AG04450 (cell line): ENCODE measurements at places on chromosomes 7 and 10.
A peak's percentile ranks its signal among the peaks of the same experiment; 100 is the strongest.

DNA sequence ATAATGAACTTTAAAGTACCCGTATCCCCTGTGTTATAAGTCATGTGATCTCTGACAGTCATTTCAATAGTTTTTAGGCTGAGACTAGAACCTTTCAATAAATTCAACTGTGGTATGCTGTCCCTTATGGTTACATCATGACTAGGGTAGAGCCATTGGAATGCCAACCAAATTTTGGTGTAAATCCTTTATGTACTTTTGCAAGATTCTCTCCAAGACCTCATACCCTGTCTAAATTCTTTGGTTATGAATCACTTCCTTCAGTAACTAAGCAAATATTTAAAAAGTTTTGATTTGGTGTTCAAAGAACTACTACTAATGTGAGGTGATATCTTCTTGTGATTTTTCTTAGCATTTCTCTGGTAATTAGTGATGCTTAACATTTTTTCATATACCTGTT lies 20.8 kb upstream of the OR6B1 start:
- DNase-seq = no peak

DNA sequence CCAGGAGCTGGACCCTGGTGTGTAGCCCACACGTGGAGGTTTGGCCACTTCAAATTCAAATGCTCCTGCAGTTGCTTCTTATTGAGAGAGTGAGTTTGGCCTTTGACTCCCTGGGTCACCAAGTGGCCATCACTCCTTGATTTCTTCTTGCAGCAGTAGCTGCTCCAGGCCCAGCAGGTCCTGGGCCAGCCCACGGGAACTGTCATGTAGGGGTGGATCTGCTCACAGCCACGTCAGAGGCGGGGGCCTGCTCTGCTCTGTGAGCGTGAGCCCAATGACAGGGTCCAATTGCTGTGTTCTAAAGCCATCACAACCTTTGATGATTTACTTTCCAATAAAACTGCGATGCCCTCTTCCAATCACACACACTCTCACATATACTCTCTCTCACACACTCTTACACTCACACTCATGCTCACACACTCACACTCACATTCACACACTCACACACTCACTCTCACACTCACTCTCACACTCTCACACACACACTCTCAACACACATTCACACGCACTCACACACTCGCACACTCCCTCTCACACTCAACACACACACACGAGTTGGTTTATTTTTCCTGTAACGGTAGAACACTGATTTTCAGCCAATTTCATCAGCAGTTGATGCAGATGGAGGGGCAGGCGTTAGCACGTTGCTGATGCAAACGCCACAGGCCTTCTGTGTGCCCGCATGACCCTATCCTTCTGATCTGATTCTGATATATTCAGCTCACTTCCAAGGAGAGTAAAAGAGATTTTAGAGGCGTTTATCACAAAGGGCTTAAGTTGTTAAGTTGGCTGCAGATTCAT lies 210.7 kb upstream of the PPP2R2D start:
- no peak for DNase-seq

DNA sequence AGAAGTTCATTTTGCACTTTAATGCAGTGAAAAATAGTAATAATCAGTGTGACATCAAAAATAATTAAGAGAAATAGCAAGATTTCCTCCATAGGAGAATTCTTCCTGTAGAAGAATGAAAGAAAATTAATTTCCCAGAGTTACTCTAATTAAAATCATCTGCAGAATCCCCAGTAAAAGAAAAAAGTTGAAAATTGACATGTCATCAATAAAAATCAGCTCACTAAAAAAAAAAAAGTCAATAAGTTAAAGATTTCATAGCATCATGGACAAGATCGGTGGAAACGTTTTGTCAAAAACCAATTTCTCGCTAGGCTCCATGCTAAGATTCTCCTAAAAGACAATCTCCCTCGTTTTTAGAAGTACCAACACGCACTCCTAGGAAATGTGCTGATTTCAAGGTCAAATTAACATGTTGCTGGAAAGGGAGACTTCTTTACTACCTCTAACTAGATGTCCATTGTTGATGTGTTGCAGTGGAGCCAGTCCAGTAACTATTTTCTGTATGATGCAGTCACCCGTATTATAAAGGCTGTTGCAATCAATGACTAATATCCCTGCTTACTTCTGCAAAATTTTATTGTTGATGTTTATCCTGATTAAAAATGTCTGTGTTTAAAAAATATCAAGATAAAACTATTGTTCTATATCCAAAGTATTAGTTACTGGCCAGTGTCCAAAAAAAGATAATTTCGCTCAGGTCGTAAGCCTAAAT lies 591.9 kb upstream of the MGMT start:
- DNase-seq = no peak

- no peak for DNase-seq
Observed at GRCh38 chr7:28179120-28180030, 1.2 kb downstream of the JAZF1 start.

GRCh38 chr7:18046601-18047000 lies 19.0 kb upstream of the PRPS1L1 start:
- no peak for DNase-seq

- DNase-seq = no peak
Observed at GRCh38 chr10:131872827-131873375, 27.9 kb upstream of the PPP2R2D start.

DNA sequence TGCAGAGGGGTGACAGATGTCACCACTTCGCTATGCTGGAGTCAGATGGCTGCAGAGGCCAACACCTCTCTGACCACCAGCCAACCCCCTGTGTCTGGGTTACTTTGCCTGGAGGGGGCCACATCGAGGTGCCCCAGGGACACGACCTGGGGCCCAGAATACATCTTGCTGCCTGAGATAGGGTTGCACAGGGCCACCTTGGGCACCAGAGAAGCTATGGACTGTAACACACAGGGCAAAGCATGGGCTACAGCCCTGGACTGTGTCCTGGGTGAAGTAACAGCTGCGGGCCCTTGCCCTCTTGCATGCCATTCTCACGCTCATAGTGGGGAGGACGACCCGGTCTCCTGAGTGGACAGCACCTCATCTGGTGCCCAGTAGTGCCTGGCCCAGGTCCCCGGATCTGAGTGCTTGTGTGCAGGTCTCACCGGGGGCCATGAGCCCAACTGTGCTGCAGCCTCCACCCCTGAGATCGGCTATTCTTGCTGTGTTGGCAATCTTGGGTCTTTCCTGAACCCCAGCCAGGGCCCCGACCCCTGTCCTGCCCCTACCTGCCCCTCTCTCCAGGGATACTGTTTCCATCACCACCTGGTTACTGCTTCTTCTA lies 115.2 kb upstream of the GDF10 start:
- no peak for DNase-seq

- no peak for DNase-seq
Observed at GRCh38 chr10:125983161-125983560, 86.8 kb downstream of the FANK1 start.

DNA sequence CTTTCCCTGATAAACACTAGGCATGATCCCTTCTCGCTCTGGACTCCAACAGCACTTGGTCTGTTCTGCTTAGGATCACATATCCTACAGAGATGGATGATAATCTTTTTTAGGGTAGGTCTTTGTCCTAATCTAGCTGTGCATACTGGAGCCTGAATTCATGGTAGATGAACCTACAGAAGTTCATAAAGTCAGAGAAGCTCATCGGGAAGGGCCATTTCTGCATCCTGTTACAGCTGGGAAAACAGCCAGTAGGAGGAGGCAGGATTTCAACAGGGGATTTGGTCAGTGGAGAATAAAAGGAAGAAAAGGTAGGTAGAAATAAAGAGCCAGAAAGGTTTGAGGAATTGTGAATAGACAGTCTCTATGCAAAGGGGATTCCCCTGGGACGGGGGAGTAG lies 101.4 kb downstream of the ANK3 start:
- no peak for DNase-seq

- DNase-seq = no peak
Observed at GRCh38 chr7:131004371-131004770, 270.4 kb upstream of the KLF14 start.

GRCh38 chr7:69218576-69218975 lies 379.7 kb upstream of the AUTS2 start:
- no peak for DNase-seq

- DNase-seq = no peak
Observed at GRCh38 chr10:63593576-63593975, 72.4 kb downstream of the REEP3 start.

- DNase-seq = no peak
Observed at GRCh38 chr7:31734456-31734855, 47.4 kb downstream of the PPP1R17 start.

- DNase-seq = no peak
Observed at GRCh38 chr7:104789780-104790179, 224.2 kb upstream of the KMT2E start.

- DNase-seq = peak; percentile 77
Observed at GRCh38 chr7:83677180-83677866, 28.4 kb upstream of the SEMA3E start.

GRCh38 chr7:100603726-100604027 lies 1.5 kb downstream of the PCOLCE start:
- DNase-seq = no peak

GRCh38 chr7:157793973-157794745 lies 457.4 kb downstream of the DNAJB6 start:
- DNase-seq = no peak

DNA sequence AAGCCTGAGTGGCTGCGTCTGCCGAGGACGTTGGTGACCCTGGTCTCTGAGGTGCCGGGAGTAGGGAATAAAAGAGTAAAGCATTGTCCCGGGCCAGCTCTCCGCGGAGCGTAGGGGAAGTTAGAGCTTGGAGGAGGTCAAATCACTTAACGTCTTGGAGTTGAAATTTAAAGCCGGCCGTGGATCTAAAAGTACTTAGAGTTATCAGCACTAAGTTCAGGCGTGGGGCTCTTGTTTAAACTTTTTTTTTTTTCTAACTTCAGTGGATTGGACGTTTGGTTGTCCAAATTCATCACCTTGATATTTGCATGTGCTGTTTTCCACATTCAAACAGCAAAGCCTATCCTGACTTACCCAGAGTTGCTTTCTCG lies 700 bp downstream of the NIPSNAP2 start:
- no peak for DNase-seq

- no peak for DNase-seq
Observed at GRCh38 chr10:7192831-7193361, 217.9 kb downstream of the SFMBT2 start.

DNA sequence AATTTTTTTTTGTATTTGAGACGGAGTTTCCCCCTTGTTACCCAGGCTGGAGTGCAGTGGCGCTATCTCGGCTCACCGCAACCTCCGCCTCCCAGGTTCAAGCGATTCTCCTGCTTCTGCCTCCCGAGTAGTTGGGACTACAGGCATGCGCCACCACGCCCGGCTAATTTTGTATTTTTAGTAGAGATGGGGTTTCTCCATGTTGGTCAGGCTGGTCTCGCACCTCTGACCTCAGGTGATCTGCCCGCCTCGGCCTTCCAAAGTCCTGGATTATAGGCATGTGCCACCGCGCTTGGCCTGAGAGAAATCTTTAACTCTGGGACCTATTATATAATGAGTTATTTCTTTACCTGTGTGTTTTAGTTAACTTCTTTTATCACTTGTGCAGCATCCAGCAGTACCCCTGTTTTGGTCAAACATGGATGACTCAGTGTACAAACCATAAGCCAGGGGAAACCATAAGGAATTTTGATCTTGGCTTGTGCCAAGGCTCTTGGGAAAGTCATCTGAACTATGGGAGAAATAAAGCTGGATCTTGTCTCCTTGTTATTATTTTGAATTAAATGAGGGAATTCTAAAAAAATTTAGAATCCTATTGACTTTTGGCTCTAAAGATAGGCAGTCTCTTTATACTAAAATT lies 23.6 kb upstream of the ZRANB1 start:
- DNase-seq = no peak

GRCh38 chr10:33334805-33335550 lies 511 bp upstream of the NRP1 start:
- DNase-seq = peak; percentile 74

GRCh38 chr7:73871163-73872011 lies 10.4 kb downstream of the TMEM270 start:
- no peak for DNase-seq

DNA sequence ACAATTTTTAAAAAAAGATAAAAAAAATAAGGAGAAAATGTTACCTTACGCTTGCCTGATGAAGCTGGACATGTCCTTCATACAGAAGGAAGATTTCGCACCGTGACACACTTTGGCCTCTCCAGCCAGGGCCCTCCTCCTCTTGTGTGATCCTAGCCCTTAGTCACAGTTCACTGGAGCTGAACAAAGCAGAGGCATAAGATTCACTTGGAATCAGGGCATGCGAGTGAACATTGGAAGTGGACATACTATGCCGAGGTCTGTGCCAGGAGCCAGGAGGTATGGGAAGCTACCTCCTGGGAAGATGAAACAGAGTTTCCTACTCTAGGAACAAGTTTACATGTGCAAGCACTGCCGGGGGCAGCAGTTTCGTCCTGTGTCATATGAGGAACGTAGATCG lies 91.5 kb downstream of the XPNPEP1 start:
- DNase-seq = no peak

DNA sequence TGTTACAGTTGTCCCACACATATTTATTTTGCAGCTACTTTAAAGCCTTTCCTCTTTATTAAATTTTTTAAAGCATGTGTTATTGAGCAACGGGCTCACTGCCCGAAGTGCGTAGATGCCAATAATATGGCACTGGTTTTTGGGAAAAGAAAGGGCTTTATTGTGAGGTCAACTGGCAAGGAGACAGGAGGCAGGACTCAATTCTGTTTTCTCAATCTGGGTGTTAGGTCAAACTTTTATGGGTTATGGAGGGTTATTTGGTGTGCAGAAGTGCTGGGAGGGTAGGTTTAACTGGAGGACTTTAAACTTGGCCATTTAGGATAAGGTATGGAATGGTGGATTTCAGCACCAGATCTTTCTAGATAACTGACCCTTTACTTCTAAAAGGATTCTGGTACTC lies 183.6 kb downstream of the LRRC4 start:
- DNase-seq = no peak

- DNase-seq = no peak
Observed at GRCh38 chr10:10819206-10819856, 198.3 kb upstream of the CELF2 start.

DNA sequence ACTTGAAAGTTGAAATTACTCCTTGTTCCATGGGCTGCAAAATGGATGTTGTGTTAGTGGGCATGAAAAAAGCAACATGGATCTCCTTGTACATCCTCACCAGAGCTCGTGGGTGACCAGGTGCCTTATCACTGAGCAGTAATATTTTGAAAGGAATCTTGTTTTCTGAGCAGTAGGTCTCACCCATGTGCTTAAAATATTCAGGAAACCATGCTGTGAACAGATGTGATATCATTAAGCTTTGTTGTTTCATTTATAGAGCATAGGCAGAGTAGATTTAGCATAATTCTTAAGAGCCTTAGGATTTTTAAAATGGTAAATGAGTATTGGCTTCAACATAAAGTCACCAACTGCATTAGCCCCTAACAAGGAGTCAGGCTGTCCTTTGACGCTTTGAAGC lies 316.6 kb downstream of the TYW1 start:
- DNase-seq = no peak

- DNase-seq = no peak
Observed at GRCh38 chr10:53957401-53957800, 843.6 kb downstream of the PCDH15 start.
